ENCODE measurements at places on chromosomes 2 and 18.
A peak's percentile ranks its signal among the peaks of the same experiment; 100 is the strongest.

GRCh38 chr2:121561617-121562268, 31.1 kb downstream of the RNU4ATAC start:
- DNase-seq: no peak

DNA sequence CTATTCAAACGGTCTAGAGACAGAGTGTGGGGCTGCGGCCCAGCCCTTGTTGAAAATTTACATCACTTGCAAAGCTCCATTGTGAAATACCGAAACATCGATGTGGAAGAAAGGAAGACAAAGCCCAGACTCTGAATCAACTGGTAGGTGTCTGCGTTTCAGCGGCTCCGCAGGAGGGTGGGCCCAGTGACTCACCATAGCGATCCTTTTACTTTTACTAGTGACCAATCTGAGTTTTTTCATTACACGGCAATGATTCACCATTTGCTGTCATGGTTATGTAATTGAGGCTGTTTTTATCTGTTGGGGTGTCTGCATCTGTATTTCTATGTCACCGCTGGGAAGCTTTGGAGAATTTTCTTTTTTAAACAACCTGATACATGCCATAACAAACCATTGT, 66.6 kb upstream of the ODC1 start:
- DNase-seq: no peak

DNA sequence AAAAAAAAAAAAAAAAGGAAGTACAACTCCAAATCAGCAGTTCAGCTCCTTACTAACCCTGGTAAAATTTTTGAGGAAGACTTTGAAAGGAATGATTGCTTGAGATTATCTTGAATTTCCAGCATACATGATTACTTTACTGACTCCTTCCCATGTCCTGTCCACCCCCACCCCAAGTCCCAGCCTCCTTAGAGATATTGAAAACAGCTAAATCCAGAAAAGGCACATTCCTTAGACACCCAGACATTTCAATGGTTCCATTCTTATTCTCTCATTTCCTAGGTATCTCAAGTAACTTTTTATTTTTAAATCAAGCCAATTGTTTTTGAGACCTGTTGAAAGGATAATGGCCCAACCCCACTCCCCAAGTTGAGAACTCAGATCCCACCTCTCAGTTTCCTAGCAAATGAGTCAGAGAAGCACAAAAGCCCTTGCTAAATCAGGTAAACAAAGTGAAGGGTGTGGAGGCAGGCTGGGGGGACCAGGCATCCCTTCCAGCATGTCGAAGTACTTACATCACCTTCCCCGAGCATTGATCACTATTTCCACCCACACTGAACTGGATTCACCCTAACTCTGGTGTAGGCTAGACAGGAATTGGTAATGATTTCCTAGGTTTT, 95.4 kb upstream of the FZD7 start:
- DNase-seq: no peak

GRCh38 chr2:200665626-200666453, 80.0 kb downstream of the AOX1 start:
- no peak for DNase-seq

DNA sequence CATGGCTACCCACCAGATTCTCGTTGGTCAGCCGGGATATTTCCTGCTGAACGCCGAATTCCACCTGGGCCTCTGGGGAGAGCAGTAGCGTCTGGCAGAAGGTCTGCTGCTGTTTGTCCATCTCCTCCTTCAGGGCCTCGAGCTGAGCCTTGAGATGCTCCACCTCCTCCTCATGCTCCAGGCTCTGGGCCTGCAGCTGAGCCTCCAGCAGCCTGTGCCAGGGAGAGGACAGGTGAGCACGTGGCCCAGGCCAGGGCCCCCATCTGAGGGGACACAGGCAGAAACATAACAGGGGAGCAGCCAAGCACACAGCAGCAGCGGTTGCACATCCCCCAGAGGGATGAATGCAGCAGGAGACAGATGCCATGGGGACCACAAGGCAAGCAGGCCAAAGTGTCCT, 40.1 kb upstream of the ACAA2 start:
- DNase-seq: no peak

- DNase-seq: no peak
Measured at GRCh38 chr2:88874063-88874657, 182.7 kb downstream of the RPIA start.

DNA sequence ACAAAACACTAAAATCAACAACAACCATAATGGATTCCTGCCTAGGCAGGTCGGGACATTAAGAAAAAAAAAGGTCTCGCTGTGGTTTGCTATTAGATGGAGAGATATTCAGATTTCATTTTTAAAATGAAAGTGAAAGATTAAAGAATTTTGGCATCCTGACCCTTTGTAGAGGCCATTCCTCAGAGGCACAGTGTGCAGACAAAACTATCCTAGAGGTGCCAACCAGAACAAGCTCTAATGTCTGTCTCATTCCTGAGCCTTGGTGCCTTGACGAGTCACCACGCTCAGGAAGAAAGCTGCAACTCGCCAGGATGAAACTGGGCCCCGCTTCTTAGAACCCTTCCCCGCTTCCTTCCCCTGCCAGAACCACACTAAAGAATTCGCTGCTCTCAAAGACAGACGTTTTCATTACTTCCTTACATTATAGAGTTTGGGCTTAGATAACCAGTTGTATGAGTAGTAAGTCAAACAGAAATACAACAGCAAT, 156.0 kb downstream of the TGIF1 start:
- DNase-seq: no peak

- no peak for DNase-seq
Measured at GRCh38 chr2:13537771-13538349, 821.1 kb downstream of the TRIB2 start.

- DNase-seq: peak; percentile 57
Measured at GRCh38 chr2:231315896-231316295, 79.6 kb upstream of the B3GNT7 start.

GRCh38 chr2:240103136-240103535, 33.0 kb downstream of the COPS9 start:
- no peak for DNase-seq

DNA sequence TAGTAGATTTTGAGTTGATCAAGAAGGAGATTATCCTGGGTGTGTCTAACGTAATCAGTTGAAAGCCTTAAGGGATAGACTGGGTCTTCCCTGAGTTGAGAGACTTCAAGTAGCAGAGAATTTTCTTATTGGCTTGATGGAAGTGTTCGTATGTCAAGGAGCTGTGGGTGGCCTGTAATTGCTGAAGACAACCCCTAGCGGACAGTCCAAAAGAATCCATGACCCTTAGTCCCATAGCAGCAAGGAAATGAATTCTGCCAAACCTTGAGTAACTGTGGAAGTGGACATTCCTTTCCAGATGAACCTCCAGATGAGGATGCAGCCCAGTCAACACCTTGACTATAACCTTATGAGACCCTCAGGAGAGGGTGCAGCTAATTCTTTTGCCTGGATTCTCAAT, 786.3 kb downstream of the SOCS6 start:
- DNase-seq: no peak

DNA sequence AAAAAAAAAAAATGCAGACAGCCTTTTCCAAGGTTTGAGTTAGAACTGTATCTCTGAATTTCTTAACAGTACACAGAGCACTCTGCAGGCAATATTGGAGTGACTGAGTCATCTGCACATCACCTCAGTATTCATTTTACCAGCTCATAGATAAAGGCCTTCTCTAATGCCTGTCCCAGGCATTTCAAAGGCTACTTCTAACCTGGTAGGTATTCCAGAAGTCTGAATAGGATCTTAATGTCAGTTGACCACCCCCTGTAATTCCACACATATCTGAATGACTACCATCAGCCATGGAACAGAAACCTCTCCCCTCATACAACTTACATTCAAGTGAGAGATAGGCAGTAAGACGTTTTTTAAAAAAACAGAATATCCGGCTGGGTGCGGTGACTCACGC, 9.0 kb downstream of the METTL21A start:
- DNase-seq: no peak

GRCh38 chr2:237297421-237298150, 116.4 kb downstream of the COL6A3 start:
- DNase-seq: no peak

- DNase-seq: no peak
Measured at GRCh38 chr2:172196768-172197431, 94.2 kb upstream of the DLX2 start.

- no peak for DNase-seq
Measured at GRCh38 chr2:179886-180285, 83.9 kb downstream of the SH3YL1 start.

Data from GM13976 (cell line).